ENCODE measurements at places on chromosomes 2 and 18. TPM values are rescaled to one million over a fixed set of nuclear protein-coding genes. Genes with fewer than 3 reads are reported as not detected.

Gene PJVK
- 4.3 TPM for total RNA-seq

Gene UPP2
- total RNA-seq: 0.19 TPM

Gene DYNAP
- not detected for total RNA-seq

Gene UGGT1
- 52.3 TPM for total RNA-seq

Gene ABCB11
- 0.03 TPM for total RNA-seq

DNA sequence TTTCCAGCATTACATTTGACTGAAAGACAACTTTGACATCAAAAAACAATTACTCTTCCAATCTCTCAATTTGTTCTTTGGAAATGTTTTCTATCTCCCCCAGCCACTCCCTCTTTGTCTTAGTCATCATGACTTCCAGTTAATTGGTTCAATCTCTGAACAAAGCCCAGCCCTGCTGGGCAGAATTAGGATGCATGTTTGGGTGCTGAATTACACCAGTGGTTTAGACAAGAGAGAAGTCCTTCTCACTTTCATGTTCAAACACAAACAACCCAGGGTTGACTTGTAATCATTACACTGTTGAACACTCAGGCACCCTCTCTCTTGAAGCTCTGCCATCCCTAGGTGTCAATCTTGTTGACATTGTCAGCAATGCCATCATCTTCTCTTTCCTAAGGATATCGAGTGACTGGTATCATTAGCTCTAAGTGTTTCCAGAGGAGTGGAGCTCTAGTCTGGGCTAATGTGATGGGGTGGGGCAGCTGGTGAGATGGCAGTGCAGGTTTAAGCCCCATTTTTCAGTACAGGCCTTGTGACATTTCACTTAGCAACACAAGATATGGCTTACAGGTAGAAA, 90.8 kb upstream of the MEIS1 start:
- H3K4me3 ChIP-seq: no peak overlapping the region
- no peaks in the 10 kb centered on the region for H3K36me3 ChIP-seq
- no peak overlapping the region for H3K27ac ChIP-seq
- no peaks in the 10 kb centered on the region for H3K27me3 ChIP-seq

DNA sequence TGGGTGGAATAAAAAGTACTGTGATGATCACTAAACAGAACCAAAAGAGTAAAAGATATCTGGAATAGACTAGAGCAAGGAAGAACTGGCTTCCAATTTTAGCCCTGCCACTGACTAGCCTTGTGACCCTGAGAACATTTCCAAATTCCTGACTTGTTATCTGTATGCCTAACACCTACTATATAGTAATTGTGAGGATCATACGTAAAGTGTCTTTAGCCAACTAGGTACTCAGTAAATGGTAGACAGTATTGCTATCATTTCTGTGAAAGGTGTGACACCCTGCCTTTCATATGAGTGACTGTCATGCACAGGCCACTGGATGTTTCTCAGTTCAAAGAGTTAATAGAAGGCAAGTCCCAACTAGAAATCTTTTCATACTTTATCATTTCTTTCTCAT, 29.8 kb downstream of the CYTIP start:
- no peak for DNase-seq
- no peaks in the 10 kb centered on the region for H3K27me3 ChIP-seq
- H3K36me3 ChIP-seq: no peaks in the 10 kb centered on the region
- H3K4me1 ChIP-seq: no peaks in the 10 kb centered on the region

DNA sequence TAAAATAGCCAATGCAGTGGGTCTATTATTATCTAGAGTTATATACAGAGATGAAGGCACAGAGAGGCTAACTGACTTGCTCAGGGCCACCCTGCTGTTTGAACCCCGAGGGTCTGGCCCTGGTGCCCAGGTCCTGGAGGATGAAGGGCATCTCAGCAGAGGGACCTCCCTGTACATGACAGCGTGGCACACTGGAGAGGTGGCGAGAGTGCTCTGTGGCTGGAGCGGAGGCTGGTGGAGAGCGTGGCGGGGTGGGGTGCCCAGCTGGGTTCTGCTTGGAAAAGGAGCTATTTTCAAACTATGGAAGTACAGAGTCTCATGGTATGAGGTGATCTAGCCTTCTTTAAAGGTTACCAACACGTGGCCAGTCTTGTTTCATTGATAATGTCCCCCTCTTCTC, 35.8 kb downstream of the GREB1 start:
- no peaks in the 10 kb centered on the region for H3K27me3 ChIP-seq
- H3K27ac ChIP-seq: no peak overlapping the region
- no peaks in the 10 kb centered on the region for H3K36me3 ChIP-seq
- no peak overlapping the region for H3K4me3 ChIP-seq
- no peaks in the 10 kb centered on the region for H3K4me1 ChIP-seq

- DNase-seq: peak; percentile 74
- no peaks in the 10 kb centered on the region for H3K27me3 ChIP-seq
- H3K36me3 ChIP-seq: no peaks in the 10 kb centered on the region
- peaks cover 4% of the 10 kb centered on the region for H3K4me1 ChIP-seq
These were observed 582.8 kb downstream of the ZEB2 start for GRCh38 chr2:143936848-143937722.

GRCh38 chr2:113183264-113183663, 9.5 kb downstream of the PSD4 start:
- no peak overlapping the region for H3K27ac ChIP-seq
- no peaks in the 10 kb centered on the region for H3K27me3 ChIP-seq
- H3K4me3 ChIP-seq: no peak overlapping the region
- no peaks in the 10 kb centered on the region for H3K4me1 ChIP-seq
- DNase-seq: no peak

- no peaks in the 10 kb centered on the region for H3K36me3 ChIP-seq
- no peak for DNase-seq
- H3K27ac ChIP-seq: no peak overlapping the region
- no peaks in the 10 kb centered on the region for H3K4me1 ChIP-seq
- H3K27me3 ChIP-seq: no peaks in the 10 kb centered on the region
- no peak overlapping the region for H3K4me3 ChIP-seq
These were observed 93.5 kb downstream of the POLR1A start for GRCh38 chr2:86012007-86012712.

- H3K4me1 ChIP-seq: no peaks in the 10 kb centered on the region
- H3K27me3 ChIP-seq: no peaks in the 10 kb centered on the region
- no peak overlapping the region for H3K27ac ChIP-seq
- no peak overlapping the region for H3K4me3 ChIP-seq
These were observed 444.4 kb upstream of the SLC39A10 start for GRCh38 chr2:195212586-195212985.

DNA sequence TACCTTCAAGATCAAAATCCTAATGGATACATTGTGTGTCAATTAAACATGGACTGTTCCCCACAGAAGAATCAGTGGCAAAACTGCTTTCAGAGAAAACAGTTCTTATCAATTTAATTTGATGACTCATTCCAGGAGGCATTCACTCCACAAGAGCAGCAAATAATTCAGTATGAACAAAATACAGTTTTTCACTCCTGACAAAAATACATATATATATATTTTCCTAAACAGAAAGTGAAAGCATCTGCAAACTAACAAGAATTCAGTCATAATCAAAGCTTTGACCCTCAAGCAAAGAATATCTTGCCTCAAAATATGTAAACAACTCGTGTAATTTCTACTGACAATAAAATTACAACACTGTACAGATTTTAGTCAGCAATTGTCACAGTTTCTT, 685.1 kb upstream of the SLC8A1 start:
- H3K4me1 ChIP-seq: no peaks in the 10 kb centered on the region
- H3K27me3 ChIP-seq: no peaks in the 10 kb centered on the region
- H3K4me3 ChIP-seq: no peak overlapping the region
- H3K27ac ChIP-seq: no peak overlapping the region
- DNase-seq: no peak

DNA sequence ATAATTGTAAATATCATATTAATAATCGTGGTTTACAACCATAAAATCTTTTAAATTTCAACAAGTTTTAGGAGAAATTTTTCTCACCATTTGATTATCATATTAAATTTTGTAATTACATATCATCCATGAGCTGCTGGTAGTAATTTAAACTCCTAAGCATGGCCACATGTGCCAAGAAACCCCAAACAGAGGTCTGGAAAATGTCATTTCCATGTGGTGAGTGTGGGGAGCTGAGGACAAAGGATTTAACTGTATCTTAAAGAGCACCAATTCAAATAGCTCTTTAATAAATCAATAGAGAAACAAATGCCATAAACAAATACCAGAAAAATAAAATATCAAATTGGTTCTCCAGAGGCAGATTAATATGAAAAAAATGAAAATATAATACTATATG, 26.3 kb downstream of the PSME4 start:
- peaks cover 6% of the 10 kb centered on the region for H3K36me3 ChIP-seq
- no peaks in the 10 kb centered on the region for H3K4me1 ChIP-seq
- no peaks in the 10 kb centered on the region for H3K27me3 ChIP-seq
- H3K27ac ChIP-seq: no peak overlapping the region
- H3K4me3 ChIP-seq: no peak overlapping the region

Data from kidney (tissue), 22 donors.